KG1 (cell line): ENCODE measurements at places on chromosomes 1 and 21.

DNA sequence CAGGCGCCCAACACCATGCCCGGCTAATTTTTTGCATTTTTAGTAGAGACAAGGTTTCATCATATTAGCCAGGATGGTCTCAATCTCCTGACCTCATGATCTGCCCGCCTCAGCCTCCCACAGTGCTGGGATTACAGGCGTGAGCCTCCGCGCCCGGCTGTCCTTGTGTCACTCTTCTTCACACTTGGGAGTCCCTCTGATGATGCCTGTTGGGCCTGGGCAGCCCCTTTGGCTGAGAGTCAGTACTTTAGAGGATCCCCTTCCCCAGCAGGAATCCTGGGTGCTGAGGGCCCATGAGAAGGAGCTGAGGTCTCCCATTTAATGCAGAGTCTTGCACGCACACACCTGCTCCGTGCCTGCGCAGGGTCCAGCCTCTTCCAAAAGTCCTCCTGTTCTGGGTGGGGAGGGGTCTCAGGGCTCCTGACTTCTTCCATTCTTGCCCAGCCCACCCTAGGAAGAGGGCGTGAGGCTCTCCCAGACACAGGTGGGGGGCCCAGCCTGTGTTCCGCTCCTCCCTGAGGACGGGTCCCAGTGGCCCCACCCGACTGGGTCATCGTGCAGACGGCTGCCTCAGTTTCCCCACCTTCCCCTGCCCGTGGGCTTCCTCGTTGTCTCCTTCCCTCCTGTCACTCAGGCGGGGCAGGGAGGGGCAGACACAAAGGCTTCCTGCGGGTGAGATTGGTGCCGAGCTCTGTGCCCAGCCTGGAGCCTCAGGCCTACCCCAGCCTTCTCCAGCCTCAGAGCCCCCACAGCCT, 3.9 kb downstream of the TTLL10 start:
- no peak for DNase-seq

DNA sequence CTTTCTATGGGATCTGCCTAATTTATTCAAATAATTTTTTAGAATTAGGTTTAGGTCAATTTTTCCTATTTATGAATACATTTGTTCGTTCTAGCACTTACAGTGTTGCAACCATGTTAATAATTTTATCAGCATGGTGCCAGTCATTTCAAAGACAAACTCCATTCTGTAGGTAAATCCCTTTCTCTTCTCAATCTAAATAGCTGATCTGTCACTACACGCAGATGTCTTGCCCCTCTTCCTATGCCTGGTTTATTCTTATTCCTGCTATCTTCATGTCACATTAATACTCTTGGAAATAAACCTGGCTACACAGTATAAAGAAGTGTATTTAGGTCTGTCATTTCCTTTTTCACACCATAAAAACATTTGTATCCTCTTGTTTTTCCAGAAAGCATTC, 1172.4 kb downstream of the BRINP3 start:
- no peak for DNase-seq

- no peak for DNase-seq
These were observed 97.6 kb downstream of the OSBPL9 start for GRCh38 chr1:51714374-51715019.

GRCh38 chr1:170284951-170285350, 139.2 kb downstream of the NTMT2 start:
- DNase-seq = no peak

GRCh38 chr1:173294843-173295242, 87.7 kb upstream of the TNFSF4 start:
- no peak for DNase-seq

DNA sequence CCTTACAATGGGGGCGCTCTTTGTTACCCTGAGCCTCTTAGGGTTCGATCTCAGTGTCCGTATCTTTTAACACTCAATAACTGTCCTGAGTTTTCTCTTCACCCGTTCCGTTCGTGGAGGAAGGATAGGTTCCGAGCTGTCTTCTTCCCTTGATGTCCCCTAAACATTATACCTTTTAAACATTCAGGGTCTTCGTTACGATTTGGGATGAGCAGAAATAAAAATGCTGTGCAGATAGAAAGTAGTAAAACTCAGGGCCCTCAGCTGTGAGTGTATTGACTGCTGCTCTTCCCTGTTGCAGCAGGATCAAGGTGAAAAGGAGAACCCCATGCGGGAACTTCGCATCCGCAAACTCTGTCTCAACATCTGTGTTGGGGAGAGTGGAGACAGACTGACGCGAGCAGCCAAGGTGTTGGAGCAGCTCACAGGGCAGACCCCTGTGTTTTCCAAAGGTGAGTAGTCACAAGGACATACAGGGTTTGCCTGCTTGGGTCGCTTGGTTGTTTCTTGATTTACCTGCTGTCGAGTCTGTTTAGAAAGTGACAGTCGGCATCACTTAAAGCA, 784 bp downstream of the RPL11 start:
- no peak for DNase-seq

DNA sequence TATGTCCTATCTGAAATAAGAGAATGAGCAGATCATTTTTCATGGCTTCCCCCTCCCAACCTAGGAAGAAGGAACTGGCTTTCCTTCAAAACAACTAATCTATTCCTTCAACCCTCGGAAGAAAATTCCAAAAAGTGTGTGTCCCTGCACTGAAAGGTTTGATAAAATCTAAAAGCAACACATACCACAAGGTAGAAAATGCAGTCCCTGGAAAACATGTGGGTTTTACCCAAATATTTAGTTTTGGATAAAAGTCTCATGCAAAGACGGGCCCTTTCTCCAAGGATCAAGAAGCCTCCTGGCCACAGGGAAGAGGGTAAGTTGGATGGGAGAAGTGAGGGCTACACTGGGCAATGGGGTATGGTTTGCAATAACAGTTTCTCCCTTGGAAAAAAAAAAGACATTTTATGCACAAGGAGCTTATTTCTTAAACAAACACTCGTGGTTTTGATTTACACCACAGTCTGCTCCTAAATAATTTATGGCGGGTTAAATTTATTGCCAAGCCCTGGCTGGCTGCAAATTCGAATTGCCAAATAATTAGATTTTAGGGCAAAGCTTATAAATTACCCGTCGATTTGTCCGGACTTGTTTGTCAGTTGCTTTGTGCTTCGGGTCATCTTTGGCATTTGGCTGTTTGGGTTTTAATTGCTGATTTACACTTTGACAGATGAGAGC, 28.9 kb downstream of the ERI3 start:
- no peak for DNase-seq

DNA sequence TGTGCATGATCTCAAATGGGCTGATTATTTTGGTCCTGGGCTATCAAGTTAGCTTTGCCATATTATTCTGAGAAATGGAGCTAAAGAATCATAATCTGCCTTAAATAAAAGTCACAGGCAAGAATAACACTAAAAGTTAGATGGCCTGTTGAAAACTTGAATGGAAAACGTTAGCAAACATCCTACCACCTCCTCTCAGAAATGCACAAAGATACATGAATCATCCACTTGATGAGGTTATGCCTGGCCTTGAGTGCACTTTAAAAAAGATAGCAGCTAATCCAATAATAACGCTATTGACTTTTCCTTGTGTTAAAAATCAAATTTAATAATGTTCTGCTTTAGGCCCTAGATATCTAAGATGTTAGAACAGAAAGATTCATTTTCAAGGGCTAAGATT, 108.0 kb downstream of the KCNJ6 start:
- DNase-seq = no peak

DNA sequence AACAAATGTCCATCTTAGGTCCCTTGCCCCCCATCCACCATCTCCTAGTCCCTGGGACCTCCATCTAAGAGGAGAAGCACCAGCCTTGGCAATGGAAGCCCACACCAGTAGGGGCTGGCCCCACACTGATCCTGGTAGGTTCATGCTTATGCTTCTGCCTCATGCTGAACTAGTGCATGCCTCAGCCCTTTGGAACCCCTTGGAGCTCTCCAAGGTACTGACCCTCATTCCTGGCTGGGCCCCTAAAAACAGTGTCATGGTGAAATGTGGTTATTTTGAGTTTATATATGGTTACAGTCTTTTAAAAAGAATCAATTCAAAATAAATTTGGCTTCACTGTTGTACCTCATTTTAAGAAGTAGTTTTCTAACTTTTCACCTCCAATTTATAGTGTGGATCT, 108.3 kb downstream of the HIVEP3 start:
- DNase-seq = peak; percentile 10
